ENCODE measurements at places on chromosomes 4 and X.

DNA sequence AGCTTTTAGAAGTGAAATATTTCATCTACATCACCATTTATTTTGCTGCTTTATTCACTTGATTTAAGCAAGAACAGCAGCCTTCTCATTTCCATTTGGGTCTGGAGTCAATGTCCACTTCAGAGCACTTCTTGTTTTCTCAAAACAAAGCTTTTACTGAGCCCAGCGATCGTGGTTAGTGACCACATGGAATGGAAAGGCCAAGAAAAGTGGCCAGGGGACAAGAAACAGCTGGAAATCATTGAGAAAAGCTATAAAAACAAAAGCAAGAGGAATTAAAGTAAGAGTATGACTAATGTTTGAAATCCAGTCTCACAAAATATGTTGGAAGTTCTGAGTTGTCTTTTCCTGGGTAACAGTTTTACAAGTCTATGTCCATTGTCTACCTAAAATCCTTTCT, 328.4 kb upstream of the INTU start:
- DNase-seq: no peak

DNA sequence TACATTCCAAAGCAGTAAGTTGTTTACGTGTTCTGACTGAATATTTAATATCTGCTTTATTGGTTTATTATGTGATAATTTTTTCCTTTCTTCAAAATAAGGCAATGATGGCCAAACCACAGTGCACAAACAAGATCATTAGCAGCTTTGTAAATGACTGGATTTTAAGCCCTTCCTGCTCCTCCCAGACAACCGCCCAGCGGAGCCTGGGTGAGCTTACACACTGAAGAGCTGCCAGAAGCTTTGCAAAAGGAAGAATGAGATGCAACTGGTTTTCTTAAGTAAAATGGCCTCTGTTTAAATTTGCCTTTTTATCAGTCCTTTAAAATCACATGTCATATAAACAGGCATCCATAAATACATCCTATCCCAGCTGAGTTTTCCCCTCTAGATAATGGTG, 52.2 kb downstream of the SPARCL1 start:
- no peak for DNase-seq

GRCh38 chr4:124334119-124334518, 378.4 kb downstream of the ANKRD50 start:
- peak; percentile 81 for DNase-seq

DNA sequence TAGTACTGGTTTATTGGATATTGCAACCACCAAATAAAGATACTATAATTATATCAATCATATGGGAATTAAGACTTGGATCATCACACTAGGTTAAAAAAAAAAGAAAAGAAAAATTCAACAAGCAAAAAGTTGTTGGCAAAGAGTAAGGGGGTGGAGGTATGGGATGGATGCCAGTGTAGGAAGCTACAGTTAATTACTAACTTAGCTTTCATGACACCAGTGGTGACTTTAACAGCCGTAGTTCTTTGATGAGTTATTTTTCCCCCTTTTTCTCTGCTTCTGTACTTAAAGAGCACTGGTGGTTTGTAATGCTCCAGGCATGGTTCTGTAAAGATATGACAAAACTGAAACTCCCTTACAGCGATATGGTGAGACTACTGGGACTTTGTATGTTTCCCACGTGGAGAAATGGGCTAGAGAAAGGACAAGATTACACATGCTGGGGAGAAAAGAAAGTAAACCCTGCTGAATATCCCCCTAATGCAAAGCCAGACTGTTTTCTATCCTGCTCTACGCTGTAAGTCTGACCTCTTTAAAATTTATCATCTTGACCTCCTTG, 210.8 kb downstream of the SPOCK3 start:
- DNase-seq: peak; percentile 24

DNA sequence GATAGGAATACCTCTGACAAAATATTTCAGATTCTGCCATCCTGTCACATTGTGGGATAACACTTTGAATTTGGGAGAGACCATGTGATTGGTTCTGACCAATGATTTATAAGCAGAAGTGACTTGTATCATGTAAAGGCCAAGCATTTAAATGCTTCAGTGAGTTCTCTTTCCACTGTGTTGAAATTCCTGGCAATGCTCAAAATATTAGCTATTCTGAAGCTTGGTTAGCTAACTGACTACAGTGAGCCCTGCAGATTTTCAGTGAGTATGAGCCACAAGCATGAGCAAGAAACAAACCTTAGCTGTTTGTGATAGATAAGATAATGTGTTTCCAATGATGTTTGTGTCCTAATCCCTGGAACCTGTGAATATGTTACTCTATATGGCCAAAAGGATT, 562.8 kb upstream of the AADAT start:
- no peak for DNase-seq
